ENCODE measurements at places on chromosomes 7 and 10.

DNA sequence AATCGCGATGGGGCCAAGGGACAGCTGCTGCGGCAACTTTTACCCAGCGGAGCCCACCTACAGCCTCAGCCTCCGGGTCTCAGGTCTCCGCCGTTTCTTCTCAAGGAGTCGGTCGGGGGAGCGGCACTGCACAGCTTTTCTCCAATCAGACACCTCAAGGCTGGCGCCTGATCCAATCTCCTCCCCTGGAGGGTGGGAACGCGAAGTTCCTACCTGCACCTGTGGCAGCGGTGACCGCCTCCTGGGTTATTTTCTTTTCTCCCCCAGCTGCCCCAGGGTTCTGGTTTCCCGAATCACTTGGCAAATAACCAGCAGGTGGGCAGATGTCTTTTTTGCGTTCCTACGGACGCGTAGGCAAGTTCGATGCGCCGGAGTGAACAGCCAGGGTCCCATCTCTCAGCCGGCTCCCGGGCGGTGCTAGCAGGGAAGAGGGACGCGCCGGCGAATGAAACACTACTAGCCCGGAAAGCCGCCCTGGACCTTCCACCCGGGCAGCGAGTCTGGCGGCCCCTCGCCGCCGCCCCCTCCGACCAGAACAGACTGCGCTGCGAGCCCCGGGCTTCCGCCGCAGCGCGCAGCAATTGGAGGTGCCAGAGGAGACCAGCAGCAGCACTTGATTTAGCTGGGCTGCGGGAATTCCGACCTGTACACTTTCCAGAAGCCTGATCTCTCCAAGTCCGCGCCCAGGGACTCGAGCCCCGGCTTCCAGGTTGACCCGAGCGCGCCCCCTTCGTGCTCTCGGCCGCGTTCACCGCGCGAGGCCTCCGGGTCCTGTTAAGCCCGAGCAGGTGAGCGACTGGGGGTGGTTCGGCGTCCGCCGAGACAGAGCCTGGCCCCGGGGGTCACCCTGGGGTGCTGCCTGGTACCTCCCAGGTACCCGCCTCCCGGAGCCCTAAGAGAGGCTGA is at the start of gene PRR15:
PRR15 (plus strand) TSS at position 246 of the 906 bp plus-strand sequence. CDS start 2,495 bp downstream, outside the sequence.
- peak; percentile 43 for DNase-seq

GRCh38 chr7:2713978-2714377 is 26.0 kb downstream of the AMZ1 start:
- no peak for DNase-seq

DNA sequence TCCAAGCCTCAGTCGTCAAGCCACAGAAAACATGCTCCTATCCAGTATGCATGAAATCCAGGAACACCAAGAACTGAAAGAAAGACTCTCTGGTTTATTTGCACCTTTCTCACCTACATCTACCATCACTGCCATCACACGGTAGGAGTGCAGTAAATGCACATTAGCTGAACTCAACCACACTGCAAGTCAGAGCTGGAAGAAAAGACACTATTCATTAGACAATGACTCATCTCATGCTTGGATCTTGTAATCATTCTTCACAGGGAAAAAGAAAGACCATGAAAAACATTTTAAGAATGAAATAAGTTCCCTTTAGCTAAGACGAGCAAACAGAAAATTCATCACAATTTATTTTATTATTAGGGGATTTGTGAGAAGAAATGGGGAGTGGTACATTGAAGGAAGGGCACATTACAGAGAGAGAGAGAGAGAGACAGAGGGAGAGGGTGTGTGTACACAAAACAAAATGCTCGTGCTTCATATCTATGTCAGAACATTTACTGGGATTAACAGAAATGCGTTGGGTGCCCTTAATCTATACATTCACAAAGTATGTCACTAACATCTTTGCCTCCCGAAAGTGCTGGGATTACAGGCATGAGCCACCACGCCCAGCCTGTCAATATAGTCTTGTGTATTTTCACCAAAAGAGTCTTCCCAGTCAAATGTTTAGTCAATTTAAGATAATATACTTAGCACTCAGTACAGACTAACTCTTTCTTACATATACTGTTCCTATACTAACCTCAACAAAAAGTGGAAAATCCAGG is 324.9 kb downstream of the PARD3 start:
- no peak for DNase-seq

DNA sequence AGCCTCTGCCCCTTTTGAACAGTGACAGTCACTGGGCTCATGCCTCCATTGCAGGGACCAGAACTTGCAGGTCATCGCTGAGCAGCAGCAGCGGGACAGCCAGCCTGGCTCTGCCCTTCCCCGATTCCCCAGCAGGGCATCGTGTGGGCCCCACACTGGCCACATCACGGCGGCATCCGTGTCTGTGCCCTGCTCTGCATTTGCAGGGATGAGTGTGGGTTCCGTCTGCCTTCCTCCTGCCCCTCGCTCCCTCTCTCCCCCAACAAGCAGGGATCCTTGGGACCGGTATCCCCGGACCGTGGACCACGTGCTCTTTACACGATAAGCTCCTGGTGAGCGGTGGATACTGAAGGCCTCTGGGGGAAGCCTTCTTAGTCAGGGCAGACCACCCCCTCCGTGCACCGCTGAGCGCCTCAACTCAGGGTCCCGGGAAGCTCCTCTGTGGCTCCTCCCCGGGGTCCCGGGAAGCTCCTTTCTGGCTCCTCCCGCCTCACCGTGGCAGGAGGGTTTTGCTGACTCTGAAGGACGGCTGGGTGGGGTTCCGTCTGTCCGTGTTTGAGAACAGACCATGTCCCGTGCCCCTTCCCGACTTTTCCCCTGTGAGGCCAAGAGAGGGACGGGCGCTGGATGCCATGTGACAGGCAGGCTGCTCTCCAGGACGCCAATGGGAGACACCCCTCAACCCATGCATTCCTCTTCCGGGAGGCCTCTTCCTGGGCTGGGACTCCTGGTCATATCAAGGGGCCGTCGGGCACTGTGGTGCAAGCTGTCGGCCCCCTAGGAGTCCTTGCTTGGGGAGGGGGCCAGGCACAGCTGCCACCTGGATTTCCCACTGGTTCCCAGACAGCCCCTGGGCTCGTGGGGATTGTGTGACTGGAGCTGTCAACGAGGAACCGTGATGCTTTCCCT is 23.5 kb upstream of the NKX6-2 start:
- no peak for DNase-seq

GRCh38 chr10:5446390-5446926 is 34.1 kb downstream of the NET1 start:
- DNase-seq: peak; percentile 86

- no peak for DNase-seq
These were observed 2.4 kb downstream of the ADGRA1 start for GRCh38 chr10:133090101-133090500.

DNA sequence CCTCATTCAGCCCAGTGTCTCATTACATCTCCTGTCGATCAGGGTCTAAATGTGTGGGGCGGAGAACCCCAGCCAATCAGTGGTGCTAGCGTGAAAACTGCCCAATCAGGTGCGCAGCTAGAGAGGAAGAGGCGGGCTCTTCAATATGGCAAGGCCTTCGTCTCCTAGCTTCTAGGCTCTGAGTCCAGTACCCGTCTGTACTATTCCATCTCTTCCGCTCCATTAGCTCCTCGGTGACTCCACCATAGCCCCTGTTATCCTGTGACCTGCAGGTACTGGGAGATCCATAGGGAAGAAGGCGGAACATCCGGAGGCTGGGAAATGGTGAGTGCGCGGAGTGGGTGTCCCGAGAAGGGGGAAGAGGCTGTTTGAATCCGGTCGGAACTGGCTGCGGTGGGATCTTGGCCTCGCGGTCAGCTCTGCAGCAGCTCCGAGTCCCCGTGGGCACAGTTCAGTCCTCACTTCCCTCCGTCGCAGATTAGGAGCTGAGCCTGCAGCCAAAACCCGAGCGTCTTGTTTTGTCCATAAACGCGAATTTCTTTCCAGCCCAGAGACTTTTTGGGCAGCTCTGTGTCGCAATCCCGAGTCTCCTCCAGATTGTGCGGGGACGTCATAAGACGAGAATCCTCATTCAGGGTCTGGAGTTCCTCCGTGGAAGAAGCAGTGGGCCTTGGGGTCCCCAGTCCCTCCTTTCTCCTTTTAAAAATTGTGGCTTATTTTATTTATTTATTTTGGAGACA is at the start of gene ZNF727:
ZNF727 (plus strand) TSS at position 134 of the 740 bp plus-strand sequence; CDS start at position 322, 188 bp downstream.
- DNase-seq: peak; percentile 55

DNA sequence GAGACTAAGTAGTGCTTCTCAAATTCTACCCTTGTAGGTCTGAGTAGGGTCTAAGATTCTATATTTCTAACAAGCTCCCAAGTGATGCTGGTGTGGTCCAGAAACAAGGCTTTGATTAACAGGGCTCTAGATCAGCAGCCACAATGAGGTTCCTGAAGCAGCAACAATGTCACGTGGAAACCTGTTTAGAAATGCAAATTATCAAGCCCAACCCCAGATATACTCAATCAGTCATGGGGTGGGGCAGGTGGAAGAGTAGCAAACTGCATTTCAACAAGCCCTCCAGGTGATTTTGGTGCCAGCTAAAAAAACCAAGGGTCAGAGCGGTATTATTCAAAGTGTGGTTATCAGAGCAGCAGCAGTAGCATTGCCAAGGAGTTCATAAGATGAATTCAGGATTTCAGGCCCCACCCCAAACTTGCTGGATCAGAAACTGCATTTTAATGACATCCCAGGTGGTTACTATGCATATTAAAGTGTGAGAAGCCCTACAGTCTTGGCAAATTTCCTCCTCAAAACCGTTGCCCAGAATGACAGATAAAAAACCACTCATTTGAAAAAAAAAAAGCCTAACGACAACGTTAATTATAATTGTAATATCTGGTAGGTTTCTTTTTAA is 199.2 kb downstream of the AHR start:
- DNase-seq: no peak

- DNase-seq: no peak
These were observed 13.6 kb upstream of the STAMBPL1 start for GRCh38 chr10:88866454-88866853.

DNA sequence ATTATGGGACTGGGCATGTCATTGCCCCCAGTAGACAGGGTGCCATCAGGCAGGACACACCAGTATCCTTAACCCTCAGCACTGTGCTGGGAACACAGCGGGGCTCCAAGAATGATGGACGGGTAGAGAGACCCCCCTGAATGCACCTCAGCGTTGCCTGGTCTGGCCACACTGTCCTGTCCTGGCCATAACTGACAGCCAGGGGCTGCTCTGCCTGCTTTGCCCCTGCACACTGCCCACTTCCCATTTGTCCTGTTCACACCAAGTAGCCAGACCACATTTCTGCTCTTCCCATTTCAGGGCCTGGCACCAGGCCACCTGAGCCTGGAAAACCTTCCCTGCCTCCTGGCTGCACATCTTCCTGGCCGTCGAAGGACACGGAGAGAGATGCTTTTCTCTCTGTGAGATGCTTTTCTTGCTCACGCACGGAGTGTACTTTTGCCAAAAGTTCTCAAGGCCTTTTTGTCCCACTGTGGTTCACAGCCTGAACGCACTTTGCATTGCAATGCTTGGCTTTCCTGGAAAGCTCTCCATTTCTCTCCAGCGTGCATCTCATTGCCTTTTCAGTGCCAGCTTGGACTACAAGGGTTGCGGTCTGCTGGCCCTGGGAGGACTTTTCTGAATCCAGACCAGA is 131.0 kb upstream of the EEPD1 start:
- DNase-seq: no peak

DNA sequence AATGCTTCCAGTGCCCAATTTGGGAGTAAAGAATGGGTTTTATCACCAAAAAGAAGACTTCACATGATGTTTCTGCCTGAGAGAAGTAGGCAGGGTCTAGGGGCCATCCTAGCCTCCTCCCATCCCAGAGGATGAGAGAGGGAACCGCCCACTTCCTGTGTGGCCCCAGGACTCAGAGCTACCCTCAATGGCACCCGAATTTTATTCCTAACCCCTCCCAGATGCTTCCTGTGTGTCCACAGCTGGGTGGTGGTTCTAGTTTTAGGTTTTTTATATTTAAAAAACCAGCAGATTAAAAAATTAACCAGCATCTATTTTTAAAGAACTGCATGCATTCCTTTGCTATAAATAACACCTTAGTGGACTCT is 583.5 kb downstream of the PTPRN2 start:
- DNase-seq: no peak

GRCh38 chr10:61263518-61263917 is 189.7 kb downstream of the TMEM26 start:
- no peak for DNase-seq

GRCh38 chr7:127920787-127921438 is 110.3 kb downstream of the LRRC4 start:
- no peak for DNase-seq

DNA sequence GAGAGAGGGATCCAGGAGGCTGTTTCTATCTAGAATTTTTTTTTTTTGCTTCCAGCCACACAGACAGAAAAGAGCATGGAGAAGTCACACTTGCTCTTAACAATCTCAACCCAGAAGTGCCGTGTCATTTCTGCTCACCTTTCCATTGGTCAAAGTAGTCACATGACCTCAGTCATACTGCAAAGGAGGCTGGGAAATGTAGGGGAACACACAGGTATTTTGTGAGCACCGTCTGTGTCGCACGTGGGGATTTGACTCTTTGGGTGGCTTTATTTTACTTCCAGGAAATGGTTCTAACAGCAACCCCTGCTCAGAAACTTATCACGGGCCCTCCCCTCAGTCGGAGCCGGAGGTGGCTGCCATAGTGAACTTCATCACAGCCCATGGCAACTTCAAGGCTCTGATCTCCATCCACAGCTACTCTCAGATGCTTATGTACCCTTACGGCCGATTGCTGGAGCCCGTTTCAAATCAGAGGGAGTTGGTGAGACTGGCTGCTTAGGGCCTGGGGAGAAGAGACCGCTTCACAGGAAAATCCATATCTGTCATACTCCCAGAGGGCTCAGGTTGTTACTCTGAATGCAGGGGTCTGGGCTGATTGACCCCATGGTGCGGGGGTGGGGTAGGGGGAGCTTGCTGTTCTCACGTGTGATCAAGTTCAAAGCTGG is 13.1 kb upstream of the CPA1 start:
- DNase-seq: peak; percentile 30

DNA sequence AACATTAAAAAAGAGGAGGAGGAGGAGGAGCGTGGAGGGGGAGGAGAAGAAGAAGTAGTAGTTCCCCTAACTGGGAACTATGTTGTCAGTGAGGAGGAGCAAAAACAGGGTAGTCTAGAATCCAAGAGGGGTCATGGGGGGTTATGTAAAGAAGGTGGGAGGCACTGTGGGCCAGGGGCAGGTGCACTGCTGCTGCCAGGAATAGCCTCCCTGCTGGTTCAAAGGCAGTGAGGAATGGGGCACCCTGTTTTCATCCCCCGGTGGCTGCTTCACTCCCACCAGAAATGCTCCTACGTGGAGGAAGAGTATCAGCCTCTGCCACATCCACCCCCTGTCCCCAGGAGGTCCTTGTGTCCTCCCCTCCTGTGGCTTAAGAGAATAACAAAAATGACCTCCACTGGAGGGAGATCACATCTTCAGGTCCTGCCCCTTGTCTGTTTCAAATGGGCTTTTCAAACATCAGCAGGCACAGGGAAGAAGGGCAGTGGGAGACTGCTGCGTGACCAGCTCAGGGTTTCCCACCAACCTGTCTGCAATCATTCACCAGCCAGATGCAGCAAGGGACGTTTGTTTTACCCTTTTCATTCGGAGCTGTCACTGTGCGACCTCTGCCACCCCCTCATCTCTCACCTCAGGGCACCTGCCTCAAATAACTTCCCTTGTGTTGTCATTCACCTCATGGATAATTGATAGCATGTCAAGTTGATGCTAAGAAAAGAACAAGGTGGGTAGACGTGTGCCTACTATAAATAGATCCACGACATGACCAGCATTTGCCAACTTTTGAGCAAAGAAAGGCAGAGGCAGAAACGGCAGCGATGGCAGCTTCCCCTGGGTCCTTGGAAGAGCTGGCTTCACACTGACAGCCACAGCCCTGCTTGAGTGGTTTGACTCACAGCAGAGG is 92.6 kb downstream of the DGKI start:
- DNase-seq: no peak
